ENCODE measurements at places on chromosomes 16 and 17. TPM values are rescaled to one million over a fixed set of nuclear protein-coding genes. Genes with fewer than 3 reads are reported as not detected.
A peak's percentile ranks its signal among the peaks of the same experiment; 100 is the strongest.

KRTAP9-8 gene
- total RNA-seq = not detected

VAT1L gene
- 5.1 TPM for total RNA-seq

PPP1R1B gene
- total RNA-seq = 1.3 TPM

KRT20 gene
- not detected for total RNA-seq

CTRB1 gene
- total RNA-seq = not detected

ZSWIM7 gene
- 4.5 TPM for total RNA-seq

SRCIN1 gene
- total RNA-seq = 1.1 TPM

C16orf96 gene
- total RNA-seq = 0.43 TPM

HEATR9 gene
- total RNA-seq = not detected

ZC3H18 gene
- total RNA-seq = 15.5 TPM

ABCA10 gene
- 4.7 TPM for total RNA-seq

- no peak for DNase-seq
Measured at GRCh38 chr16:84194018-84194417, 3.1 kb downstream of the ADAD2 start.

- DNase-seq = no peak
Measured at GRCh38 chr16:2048116-2048543, 345 bp downstream of the TSC2 start.

DNA sequence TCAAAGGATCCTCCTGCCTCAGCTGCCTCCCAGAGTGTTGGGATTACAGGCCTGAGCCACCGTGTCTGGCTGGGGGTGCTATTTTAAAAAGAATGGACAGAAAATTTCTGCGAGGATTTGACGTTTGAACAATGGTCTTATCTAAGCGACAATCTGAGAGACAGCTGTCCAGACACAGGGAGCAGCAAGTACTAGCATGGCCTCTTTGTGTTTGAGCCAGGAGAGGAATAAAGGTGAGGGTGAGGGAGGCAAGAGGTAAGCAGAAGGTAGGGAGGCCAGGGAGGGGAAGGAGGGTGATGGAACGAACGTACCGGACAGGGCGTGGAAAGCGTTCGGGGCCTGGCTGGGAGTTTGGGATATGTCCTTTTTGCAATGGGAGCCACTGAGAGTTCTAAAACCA lies 59.2 kb downstream of the PITPNC1 start:
- no peak for DNase-seq

DNA sequence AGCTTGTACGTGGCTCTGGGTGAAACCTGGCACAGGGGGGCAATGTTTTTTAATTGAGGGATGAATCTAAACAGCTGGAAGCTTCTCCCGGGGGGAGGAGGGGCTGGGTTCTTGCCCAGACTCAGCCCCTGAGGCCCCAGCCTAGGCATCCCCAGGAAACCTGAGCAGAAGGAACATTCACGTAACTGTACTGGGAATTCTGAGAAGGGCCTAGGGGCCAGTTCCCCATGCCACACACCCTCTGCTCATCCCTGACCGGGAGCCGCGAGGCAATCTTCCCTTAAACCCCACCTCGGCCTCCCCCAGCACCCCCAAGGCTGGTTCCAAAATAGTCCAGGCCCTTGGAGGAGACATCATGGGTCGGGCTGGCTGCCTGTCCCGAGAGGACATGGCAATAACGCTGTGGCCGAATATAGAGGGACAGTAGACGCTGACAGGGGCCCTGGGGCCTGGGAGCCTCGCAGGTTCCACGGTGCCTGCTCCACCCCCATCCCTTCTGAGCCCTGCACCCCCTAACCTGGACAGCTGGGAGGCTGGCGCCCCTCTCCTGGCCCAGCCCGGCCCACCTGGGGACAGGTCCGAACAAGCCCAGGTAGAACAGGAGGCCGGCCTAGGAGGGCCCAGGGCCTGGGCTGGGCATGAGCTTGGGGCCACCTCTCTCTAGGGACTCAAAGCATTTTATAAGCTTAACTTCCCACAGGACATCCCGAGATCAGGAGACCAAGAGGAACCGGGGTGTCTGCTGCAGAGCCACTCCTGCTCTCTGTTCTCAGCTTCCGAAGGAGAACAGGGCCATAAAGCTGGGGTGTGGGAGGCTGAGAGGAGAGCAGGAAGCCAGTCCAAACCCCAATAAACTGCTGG lies 83.2 kb upstream of the TOB1 start:
- no peak for DNase-seq

- peak; percentile 38 for DNase-seq
Measured at GRCh38 chr17:72517413-72518158, 396.8 kb downstream of the SOX9 start.

GRCh38 chr17:51319186-51319585 lies 58.8 kb downstream of the UTP18 start:
- DNase-seq = no peak

- no peak for DNase-seq
Measured at GRCh38 chr16:49524216-49524946, 150.8 kb downstream of the C16orf78 start.

- no peak for DNase-seq
Measured at GRCh38 chr16:27995378-27995777, 68.1 kb downstream of the GSG1L start.

DNA sequence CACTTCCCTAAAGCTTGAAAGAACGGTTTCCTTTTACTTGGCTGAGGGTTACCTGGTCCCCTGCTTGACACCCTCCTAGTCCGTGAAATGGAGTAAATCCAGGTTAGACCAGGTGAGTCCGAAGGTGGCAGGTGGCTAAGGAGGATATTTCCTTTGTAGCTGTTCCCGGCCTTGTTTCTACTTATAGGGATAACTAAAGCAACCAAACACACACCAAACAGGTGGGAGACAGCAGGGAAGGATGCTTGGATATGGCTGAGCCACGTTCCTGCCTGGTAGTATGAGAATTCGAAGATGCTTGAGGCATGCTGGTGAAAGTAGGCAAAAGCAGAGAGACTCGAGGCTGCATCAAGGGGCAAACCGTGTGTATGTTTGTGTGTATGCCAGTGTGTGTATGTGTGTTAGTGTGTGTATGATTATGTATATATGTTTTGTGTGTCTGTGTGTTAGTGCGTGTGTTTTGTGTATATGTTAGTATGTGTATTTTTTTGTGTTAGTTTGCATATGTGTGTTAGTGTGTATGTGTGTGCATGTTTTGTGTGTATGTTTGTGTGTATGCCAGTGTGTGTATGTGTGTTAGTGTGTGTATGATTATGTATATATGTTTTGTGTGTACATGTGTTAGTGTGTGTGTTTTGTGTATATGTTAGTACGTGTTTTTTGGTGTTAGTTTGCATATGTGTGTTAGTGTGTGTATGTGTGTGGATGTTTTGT lies 28.9 kb downstream of the RBFOX1 start:
- DNase-seq = no peak

DNA sequence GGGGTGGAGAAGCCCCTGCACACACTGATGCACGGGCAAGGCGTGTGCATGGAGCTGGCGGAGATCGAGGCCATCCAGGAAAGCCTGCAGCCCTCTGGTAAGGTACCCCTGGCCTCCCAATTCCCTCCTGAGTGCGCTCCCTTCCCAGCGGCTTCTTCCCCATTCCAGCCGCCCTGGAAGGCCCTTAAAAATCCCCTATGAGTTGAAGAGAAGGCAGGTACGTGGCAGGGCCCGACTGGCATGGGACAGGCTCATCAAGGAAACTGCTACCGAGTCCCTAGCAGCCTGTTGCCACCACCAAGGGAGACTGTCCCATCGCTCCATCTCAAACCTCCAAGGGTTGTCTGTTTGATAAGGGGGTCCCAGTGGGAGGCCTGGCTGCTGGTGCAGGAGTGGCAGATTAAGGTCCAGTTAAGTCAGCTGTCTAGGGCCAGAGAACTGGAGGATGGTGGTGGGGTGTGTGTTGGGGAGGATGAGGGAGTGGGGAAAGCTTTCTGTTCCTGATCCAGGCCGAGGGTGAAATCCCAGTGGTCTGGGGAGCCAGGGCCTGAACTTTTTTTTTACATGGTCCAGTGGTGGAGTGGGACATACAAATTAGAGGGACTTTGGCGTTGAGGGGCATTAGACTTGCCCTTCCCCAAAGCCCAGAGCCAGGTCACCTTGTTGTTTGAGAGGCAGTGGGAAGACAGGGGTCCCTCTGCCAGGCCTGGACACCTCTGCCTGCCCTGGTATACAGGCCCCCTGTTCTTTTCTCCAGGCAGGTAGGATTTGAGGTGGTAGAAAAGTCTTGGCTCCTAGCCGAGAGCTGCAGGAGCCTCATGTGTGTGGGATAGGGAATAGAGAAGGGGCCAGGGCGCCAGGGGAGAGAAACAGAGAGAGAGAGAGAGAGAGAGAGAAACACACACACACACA lies 994 bp downstream of the IGFBP4 start:
- no peak for DNase-seq

- DNase-seq = no peak
Measured at GRCh38 chr17:11330006-11330405, 89.0 kb downstream of the SHISA6 start.

GRCh38 chr16:86619239-86619794 lies 41.0 kb downstream of the FOXL1 start:
- DNase-seq = no peak

GRCh38 chr16:86335266-86336172 lies 174.8 kb upstream of the FOXF1 start:
- DNase-seq = no peak

DNA sequence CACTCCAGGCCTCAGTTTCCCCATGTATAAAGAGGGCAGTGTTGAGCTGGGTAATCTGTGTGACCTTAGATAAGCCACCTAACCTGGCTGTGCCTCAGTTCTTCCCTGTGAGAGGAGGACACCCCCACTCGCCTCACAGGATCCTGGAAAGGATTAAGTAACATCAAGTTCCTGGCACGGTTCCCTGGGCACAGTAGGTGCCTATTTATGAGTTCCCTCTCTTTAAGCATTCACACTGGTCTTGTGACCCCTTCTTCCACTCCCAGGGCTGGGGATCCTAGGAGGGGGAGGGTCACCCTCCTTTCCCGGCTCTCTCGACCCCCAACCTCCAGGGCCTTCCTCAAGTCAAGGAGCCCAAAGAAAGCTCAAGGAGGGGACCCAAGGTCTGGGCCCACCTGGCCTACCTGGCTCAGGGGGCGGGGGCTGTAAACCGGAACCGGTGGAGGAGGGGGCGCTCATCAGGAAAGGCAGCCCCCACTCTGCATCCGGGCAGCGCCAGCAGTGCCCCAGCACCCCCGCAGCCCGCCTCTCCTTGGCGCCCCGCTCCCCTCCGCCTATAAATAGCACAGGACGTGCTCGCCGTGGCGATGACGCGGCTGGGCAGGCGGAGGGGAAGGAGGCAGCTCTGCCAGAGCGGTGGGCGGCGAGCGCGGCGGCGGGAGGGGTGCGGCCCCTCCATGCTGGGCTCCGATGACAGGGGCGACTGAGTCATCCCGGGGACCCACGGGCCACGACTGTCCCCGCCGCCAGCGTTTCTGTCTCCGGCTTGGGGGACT lies 9.4 kb downstream of the RPL19 start:
- peak; percentile 94 for DNase-seq

- DNase-seq = no peak
Measured at GRCh38 chr16:74160759-74161158, 135.9 kb upstream of the PSMD7 start.

- no peak for DNase-seq
Measured at GRCh38 chr16:70258065-70258464, 6.3 kb upstream of the EXOSC6 start.

DNA sequence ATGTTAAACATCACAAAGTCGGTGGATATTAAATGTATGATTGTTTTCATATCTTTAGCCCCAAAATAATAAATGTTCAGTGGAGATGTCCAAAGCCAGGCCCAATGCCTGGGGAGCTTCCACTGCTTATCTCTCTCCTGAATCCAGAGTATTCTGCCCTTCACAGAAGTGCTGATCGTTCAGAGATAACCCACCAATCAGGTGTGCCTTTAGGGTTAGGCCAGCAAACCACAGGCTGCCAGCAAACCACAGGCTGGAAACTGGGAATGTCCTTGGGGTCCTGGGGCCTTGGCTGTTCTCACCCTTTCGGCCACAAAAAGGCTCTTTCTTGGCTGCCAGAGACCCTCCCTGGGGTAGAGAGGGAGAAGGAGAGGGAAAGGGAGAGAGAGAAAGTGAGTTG lies 33.9 kb downstream of the NXN start:
- no peak for DNase-seq

DNA sequence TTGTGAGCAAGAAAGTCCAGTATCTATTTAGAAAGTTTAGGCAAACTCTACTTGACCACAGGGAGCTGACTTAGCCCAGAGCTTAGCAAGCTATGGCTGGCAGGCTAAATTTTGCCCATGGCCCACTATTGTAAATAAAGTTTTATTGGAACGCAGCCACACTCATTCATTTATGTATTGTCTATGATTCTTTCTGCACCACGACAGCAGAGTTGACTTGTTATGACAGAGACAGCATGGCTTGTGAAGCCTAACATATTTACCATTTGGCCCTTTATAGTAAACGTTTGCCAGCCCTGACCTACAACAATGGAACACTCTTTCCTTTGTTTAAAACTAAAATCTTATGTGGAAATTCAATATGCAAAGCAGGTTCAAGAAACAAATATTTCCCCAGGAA lies 100.0 kb upstream of the ZFHX3 start:
- DNase-seq = no peak

GRCh38 chr17:52128721-52129120 lies 29.8 kb downstream of the CA10 start:
- DNase-seq = no peak

DNA sequence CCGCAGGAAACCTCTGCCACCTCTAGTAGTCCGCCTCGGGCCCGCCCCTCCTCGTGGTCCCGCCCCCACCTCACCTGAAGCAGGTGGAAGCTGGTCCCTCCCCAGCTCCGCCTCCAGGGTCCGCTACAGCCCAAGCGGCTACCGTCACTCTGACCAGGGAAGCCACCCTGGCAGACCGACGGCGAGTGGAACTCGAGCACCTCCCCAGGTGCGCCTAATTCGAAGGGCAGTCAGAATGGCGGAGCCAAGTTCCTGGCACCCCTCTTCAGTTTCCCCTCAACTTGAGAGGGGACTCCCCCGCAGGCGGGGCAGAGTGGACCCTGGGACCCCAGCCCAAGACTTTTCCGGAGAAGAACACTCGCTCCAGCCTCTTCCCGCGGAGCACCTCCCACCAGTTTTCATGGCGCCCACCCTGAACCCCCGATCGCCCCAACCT lies 507 bp downstream of the FHOD1 start:
- peak; percentile 95 for DNase-seq

DNA sequence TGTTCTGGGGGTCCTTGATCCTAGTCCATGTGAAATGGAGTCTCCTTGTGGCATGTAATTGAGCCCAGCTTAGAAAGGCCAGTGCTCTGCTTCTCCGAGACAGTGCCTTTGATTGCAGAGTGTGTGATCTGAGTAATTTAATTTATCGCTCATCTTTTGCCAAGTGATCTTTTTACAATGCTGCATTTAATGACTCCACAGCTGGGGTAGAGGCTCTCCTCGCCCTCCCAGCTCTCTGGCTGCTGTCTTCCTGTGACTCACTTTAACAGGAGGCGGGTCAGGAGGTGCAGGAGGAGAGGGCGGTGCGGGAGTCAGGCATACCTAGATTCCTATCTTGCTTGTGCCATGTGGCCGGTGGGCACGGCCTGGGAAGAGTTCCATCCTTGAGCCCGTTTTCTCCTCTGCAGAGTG lies 113.4 kb upstream of the FOXF1 start:
- DNase-seq = no peak

GRCh38 chr16:78715673-78716072 lies 616.2 kb downstream of the WWOX start:
- no peak for DNase-seq
